ENCODE measurements at places on chromosomes 3 and 15.

GRCh38 chr3:120072867-120073525 lies 21.3 kb downstream of the GSK3B start:
- no peak overlapping the region for H3K27ac ChIP-seq
- no peaks in the 10 kb centered on the region for H3K27me3 ChIP-seq
- peaks cover 22% of the 10 kb centered on the region for H3K36me3 ChIP-seq
- peaks cover 4% of the 10 kb centered on the region for H3K4me1 ChIP-seq
- no peak overlapping the region for H3K4me3 ChIP-seq
- no peak for DNase-seq

DNA sequence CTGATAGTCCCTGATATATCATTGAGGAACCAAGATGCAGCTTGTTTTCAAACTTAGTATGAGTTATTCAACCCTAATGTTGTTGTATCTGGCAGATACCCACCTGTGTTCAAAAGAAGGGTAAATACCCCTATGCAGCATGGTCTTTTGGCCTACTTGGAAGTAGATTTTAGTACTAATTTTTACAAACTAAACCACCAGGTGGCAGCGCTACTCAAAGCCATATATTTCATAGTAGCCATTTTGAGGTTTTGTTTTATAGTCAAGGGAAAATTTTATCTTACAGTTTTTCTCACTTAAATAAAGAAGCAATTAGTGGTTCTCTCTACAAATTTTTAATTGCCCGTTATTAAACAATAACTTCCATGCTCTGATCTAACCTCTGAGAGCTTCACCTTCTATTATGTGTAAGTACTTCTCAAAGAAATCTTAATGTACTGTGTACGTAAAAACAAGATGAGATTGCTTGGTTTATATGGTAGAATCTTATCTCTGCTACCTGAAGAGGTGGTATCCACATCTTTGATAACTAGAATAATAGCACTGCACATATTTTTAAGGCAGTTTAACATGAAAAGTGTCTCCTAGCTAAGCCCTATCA lies 31.5 kb upstream of the MLF1 start:
- H3K27me3 ChIP-seq: no peaks in the 10 kb centered on the region
- H3K27ac ChIP-seq: no peak overlapping the region
- DNase-seq: no peak
- no peaks in the 10 kb centered on the region for H3K4me1 ChIP-seq

DNA sequence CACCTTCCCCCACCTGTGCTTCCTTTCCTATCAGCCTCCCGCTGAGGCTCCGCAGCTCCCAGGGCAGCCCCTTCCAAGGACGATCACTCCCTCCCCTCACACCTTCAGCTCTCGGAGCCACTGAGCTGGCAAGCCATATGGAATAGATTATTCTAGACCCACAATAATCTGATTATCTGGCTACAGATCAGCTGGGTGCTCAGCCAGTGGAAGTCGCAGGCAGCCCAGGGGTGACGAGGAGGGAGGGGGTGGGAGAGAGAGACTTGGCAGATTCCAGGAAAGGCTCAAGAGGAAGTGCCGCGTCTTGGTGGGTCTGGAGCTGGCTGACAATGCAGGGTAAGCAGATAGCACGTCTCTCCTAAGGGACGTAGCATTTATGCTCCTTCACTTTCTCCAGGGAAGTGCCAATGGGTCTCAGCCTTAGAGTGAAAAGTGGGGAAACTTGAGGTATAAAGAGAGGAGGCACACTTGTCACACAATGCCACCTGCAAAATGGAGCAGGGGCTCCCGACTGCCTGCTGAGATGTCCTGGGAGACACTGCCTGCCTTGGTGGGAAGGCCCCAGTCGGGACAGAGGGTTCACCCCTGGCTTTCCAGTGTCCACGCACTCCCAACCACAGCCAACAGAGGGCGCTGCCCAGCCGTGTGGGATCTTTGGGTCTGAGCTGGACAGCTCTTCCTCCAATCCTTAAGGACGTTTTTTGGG lies 9.4 kb upstream of the MESP1 start:
- no peaks in the 10 kb centered on the region for H3K27me3 ChIP-seq
- no peak overlapping the region for H3K4me3 ChIP-seq
- no peak overlapping the region for H3K27ac ChIP-seq
- DNase-seq: no peak
- H3K36me3 ChIP-seq: no peaks in the 10 kb centered on the region

DNA sequence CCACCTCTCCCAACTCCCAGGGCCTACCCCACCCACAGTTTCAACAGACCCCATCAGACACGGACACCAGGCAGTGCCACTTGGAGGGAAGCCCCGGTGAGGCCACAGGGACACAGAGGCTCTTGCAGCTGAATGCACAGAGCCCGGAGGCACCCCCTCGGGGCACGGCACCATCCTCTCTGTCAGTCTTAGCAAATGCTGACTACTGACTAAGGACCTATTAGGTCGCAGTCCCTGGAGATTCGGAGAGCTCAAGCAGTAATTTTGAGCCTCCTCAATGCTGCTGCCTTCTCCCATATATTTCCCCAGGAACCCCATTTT lies 79.9 kb downstream of the VGLL4 start:
- H3K27ac ChIP-seq: peak overlapping the region; percentile 69
- no peaks in the 10 kb centered on the region for H3K27me3 ChIP-seq
- peaks cover 25% of the 10 kb centered on the region for H3K4me1 ChIP-seq
- no peak for DNase-seq

DNA sequence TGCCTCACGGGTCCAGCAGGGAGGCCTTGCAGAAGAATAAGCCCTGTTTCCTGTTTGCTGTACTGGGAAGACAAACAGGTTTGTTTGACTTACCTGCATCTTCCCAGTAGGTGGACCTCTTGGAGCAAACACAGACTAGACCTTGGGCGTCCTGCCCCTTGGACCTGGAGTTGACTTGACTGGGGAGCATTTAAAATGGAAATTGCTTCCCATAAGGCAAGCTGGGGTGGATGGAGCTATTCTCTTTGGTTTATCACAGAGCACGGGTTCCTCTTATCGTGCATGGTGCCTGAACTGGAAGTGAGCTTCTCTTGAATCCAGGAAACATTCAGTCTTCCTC lies 151.4 kb downstream of the RPLP1 start:
- no peak overlapping the region for H3K4me3 ChIP-seq
- no peak overlapping the region for H3K27ac ChIP-seq
- peaks cover 46% of the 10 kb centered on the region for H3K27me3 ChIP-seq
- no peaks in the 10 kb centered on the region for H3K36me3 ChIP-seq

DNA sequence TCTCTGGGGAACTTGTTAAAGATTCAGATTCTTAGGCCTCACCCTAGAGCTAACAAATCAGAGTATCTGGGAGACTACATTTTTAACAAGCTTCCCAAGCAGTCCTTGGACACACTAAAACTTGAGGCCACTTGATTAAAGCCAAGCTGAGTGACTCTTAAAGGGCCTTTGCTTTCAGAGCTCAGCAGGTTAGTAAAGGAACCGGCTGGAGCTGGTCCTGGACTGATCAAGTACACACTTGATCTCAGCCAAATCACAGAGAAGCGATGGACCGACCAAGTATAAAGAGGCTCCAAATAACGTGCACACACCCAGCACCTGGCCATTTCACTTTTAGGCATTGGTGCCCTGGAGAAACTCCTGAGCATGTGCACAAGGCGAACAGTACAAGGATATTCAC lies 12.9 kb upstream of the TM6SF1 start:
- no peak for DNase-seq
- peaks cover 2% of the 10 kb centered on the region for H3K4me1 ChIP-seq
- no peak overlapping the region for H3K4me3 ChIP-seq
- peaks cover 61% of the 10 kb centered on the region for H3K27me3 ChIP-seq

- no peak overlapping the region for H3K27ac ChIP-seq
- DNase-seq: no peak
- no peak overlapping the region for H3K4me3 ChIP-seq
- H3K36me3 ChIP-seq: peaks cover 32% of the 10 kb centered on the region
- H3K27me3 ChIP-seq: no peaks in the 10 kb centered on the region
Observed at GRCh38 chr15:40034186-40034946, 4.6 kb downstream of the SRP14 start.

DNA sequence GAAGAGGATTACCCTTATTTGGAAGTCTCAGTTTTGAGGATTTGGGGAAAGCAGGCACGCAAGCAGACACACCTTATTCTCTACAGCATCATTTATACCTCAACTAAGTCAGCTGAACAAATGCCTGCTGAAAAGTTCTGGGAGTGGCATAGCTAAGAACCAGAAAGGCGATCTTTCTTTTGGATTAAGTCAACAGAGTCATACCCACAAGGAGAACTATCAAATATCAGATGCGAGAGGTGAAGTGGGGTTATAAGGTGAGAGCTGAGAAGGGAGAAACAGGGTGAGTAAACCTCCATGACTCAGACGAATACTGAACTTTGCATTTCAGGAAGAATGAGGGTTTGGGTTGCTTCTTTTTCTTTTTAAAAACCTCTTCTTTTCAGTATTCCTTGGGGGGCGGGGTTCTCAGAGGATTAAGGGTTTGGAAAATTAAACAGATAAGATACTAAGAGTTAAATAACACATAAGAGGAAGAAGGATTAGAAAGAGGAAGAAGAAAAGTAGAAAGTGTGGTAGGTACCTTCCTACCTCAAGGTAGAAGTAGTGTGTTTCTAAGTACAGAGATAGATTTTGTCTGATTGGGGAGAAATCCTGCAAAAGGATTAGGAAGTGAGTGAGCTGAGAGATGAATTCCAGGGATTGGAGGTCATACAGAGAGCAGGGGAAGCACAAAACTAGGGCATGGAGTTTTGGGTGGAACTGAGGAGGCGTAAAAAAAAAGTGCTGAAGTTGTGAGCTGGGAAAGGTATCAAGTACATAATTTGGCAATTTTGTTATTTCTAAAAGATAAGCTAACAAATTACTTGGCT lies 41.3 kb upstream of the ICE2 start:
- peaks cover 2% of the 10 kb centered on the region for H3K36me3 ChIP-seq
- H3K4me3 ChIP-seq: no peak overlapping the region
- DNase-seq: no peak
- H3K27me3 ChIP-seq: no peaks in the 10 kb centered on the region
- no peak overlapping the region for H3K27ac ChIP-seq
- H3K4me1 ChIP-seq: peaks cover 14% of the 10 kb centered on the region

- H3K4me1 ChIP-seq: peaks cover 6% of the 10 kb centered on the region
- DNase-seq: no peak
- peak overlapping the region; percentile 44 for H3K27ac ChIP-seq
- H3K36me3 ChIP-seq: no peaks in the 10 kb centered on the region
- H3K27me3 ChIP-seq: peaks cover 3% of the 10 kb centered on the region
Observed at GRCh38 chr3:16239780-16240179, 25.0 kb downstream of the DPH3 start.

DNA sequence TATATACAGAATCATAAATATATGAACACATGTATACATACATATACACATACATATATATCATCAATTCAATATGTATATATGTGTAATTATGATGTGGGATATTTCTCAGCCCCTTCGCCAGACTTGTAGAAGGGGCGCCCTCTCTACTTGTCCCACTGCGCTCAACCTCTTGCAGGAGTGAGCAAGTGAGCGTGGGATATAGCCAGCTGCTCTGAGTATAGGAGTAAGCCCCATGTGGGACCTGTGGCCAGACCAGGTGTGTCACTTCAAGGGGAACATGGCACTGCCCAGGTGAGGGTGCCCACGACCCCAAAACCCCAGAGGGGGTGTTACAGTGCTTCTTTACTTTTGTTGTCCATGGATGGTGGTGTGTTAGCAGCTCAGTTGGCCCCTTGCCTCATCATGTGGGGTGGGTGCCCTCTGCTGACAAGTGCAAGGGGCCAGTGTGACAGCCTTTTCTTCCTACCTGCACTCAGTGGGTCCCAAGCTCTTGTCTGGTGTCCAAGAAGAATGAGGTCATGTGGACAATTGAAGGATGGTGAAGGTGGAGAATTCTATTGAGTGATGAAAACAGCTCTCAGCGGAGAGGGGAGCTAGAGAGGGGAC lies 304.1 kb downstream of the UNC13C start:
- H3K4me1 ChIP-seq: no peaks in the 10 kb centered on the region
- no peak overlapping the region for H3K27ac ChIP-seq
- peaks cover 3% of the 10 kb centered on the region for H3K27me3 ChIP-seq
- no peak for DNase-seq

DNA sequence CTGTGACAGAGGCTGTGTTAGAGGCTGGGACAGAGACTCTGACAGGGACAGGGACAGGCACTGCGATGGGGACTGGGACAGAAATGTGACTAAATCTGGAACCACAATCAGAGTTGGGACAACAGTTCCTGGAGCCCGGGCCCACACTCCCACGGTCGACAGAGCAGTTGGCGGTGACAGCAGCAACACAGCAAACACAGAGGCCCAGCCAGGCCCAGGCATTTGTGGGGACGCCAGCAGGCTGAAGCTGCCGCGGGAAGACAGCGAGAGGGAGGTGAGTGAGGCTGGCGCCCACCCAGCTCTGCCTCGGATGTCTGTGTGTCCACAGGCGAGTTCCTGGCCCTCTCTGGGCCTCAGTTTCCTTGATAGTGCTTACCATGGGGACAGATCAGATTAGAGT lies 9.3 kb upstream of the HCN4 start:
- H3K27ac ChIP-seq: no peak overlapping the region
- peaks cover 28% of the 10 kb centered on the region for H3K27me3 ChIP-seq
- DNase-seq: no peak
- no peaks in the 10 kb centered on the region for H3K36me3 ChIP-seq
- H3K4me3 ChIP-seq: no peak overlapping the region

DNA sequence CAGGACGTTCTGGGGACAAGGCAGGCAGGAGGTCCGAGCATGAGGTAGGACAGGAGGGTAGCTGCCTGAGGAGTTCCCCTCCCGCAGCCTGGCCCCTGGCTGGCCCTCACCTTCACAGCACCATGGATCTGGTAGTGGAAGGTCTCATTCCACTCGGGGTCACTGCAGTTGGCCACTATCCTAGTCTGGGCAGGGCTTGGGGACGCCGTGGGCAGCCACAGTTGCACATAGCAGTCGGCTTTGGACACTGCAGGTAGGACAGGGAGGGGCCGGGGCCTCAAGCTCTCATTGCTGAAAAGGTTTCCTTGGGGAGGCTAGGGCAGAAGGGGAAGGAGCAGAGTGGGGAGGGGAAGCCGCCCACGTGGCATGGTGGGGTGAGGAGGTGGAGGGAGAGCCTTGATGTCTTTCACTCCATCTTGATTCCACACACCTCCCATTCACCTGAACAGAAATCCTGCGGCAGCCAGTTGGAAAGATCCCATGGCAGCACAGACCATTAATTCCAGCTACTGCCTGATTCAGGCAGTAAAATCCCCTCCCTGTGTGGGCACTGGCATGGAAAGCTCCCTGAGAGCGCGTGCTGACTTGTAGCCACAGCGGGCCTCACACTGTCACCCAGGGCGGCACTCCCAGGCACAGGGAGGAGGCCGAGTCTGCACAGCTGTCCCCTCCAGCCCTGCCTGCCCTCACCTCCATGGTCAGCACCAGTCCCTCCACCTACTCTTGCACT lies 2.1 kb downstream of the PLA2G4F start:
- no peak for DNase-seq
- H3K27me3 ChIP-seq: no peaks in the 10 kb centered on the region
- H3K4me3 ChIP-seq: no peak overlapping the region

- H3K27me3 ChIP-seq: peaks cover 25% of the 10 kb centered on the region
- DNase-seq: no peak
- peaks cover 69% of the 10 kb centered on the region for H3K4me1 ChIP-seq
- H3K36me3 ChIP-seq: no peaks in the 10 kb centered on the region
Observed at GRCh38 chr15:70439304-70439877, 324.0 kb downstream of the UACA start.

All from mesothelial cell of epicardium (in vitro differentiated cells).